Activated CD8-positive, alpha-beta T cell treated with anti-CD3 and anti-CD28 coated beads, Interleukin-2, amount 10 ng/mL, durations not matched to agents 7 days and 5 days (primary cell): ENCODE measurements at places on chromosomes 6 and 20. TPM values are rescaled to one million over a fixed set of nuclear protein-coding genes. Genes with fewer than 3 reads are reported as not detected.
A peak's percentile ranks its signal among the peaks of the same experiment; 100 is the strongest.

DNA sequence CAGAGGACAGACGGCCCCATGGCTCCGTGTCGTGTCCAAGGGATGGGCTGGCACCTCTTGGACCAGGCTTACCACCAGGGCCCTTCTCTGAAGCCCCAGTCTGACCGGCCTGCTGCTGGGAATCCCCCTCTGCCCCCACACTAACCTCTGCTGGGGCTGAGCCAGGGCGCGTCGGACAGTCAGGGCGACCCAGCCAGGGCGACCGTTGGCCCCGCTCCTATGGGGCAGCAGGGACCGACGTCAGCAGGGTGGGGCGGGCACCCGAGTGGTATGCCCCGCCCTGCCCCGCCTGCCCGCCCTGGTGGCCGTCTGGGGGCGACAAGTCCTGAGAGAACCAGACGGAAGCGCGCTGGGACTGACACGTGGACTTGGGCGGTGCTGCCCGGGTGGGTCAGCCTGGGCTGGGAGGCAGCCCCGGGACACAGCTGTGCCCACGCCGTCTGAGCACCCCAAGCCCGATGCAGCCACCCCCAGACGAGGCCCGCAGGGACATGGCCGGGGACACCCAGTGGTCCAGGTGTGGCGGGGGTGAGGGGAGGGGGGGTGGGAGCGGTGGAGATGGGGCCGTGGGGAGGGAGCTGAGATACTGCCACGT lies at the start of gene SLC17A9:
SLC17A9 (plus strand) TSS at position 337 of the 595 bp plus-strand sequence; CDS start at position 459, 122 bp downstream.
- H3K27ac ChIP-seq, result peak within 1 kb of the TSS; percentile 94
- no peaks in the 10 kb centered on the region for H3K27me3 ChIP-seq
- peaks cover 47% of the 10 kb centered on the region for H3K36me3 ChIP-seq
- peak; percentile 81 for DNase-seq

GRCh38 chr6:165086814-165087213 lies 222.6 kb downstream of the C6orf118 start:
- DNase-seq, result no peak
- H3K4me3 ChIP-seq, result no peak overlapping the region

DNA sequence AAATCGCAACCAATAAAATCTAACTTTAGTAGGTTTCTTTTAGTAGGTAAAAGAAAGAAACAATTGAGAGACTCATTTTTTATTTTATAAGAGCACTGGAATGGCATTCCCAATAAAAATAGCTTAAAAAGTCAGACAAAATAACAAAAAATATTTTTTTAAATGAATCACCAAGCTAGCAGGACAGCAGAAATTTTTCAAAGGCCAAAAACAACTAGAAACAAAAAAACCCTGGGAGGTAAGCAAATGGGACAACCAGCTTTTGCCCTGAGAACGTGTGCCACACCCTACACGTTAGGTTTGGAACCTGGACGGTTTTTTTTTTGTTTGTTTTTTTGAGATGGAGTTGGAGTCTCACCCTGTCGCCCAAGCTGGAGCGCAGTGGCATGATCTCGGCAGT lies 19.6 kb downstream of the GPLD1 start:
- no peak overlapping the region for H3K27ac ChIP-seq
- no peak overlapping the region for H3K4me3 ChIP-seq
- DNase-seq, result no peak
- no peaks in the 10 kb centered on the region for H3K27me3 ChIP-seq

GRCh38 chr20:59163631-59164530 lies at the start of gene ZNF831:
Gene ZNF831, plus strand, starts transcription at chr20:59163821. Its CDS starts 27,199 bp downstream, at chr20:59191020.
- peaks cover 21% of the 10 kb centered on the region for H3K36me3 ChIP-seq
- peak; percentile 56 for DNase-seq
- H3K27ac ChIP-seq, result peak within 1 kb of the TSS; percentile 97
- H3K4me3 ChIP-seq, result peak within 1 kb of the TSS; percentile 89
- peaks cover 89% of the 10 kb centered on the region for H3K4me1 ChIP-seq

Gene ENPP1
- 0.29 TPM for total RNA-seq
